ENCODE measurements at places on chromosomes 6 and 20.

DNA sequence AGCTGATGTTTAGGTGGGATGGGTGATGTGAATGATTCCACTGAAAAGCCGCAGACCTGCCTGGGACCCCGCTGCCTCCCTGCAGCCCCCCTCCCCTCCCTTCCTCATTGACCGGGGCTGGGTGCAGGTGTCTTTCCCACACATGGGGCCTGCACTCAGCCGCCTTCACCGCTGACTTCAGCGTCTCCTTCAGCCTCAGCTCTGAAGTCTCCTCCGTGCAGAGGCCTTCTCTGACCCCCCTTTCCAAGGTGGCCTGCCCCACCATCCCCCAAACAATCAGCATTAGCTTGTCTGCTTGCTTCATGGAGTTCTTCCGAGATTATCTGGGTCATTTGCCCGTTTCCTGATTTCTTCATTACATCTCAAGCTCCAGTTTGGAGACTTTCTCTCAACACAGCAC lies 140.7 kb downstream of the SMOC2 start:
- no peak for DNase-seq

DNA sequence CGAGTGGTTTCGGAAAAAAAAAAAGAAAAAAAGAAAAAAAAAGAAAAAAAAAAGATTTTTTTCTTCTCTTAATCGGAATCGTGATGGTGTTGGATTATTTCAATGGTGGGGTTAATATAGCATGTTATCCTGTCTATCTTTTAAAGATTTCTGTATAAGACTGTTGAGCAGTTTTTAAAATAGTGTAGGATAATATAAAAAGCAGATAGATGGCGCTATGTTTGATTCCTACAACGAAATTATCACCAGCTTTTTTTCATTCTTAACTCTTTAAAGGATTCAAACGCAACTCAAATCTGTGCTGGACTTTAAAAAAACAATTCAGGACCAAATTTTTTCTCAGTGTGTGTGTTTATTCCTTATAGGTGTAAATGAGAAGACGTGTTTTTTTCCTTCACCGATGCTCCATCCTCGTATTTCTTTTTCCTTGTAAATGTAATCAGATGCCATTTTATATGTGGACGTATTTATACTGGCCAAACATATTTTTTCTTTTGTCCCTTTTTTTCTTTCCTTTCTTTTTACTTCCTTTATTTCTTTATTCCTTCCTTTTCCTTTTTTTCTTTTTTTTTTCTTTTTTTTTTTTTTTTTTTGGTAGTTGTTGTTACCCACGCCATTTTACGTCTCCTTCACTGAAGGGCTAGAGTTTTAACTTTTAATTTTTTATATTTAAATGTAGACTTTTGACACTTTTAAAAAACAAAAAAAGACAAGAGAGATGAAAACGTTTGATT lies 3.6 kb downstream of the SOX4 start:
- no peak for DNase-seq

- no peak for DNase-seq
Observed at GRCh38 chr6:44560458-44561059, 173.1 kb downstream of the CDC5L start.

DNA sequence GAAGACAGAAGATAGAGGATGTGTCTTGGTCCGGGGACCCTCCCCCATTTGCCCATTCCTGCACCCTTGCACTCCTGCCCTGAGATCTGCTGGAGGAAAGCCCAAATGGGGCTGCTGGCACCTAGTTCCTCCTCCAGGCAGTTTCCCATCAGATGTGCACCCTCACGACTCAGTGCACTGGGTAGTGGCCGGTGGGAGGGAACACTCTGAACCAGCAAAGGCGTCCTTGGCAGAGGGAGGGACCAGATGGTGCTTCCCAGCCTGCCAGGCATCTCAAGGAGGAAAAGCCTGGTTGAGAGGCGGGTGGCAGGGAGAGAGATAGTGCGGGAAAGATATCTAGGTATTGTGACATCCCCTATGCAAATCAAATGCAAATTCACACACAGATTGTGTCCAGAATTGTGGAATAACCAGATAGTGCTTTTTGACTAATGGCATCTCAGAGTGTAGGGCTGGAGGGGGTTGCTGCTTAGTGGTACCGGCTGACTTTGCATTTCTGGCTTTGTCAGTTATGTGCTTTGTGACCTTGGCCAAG lies 19.5 kb downstream of the TMEM151B start:
- DNase-seq: no peak

GRCh38 chr6:22956029-22956681 lies 386.8 kb downstream of the HDGFL1 start:
- no peak for DNase-seq

GRCh38 chr6:169176361-169176991 lies 77.2 kb downstream of the THBS2 start:
- no peak for DNase-seq

GRCh38 chr6:5529015-5529414 lies 267.7 kb downstream of the FARS2 start:
- no peak for DNase-seq

DNA sequence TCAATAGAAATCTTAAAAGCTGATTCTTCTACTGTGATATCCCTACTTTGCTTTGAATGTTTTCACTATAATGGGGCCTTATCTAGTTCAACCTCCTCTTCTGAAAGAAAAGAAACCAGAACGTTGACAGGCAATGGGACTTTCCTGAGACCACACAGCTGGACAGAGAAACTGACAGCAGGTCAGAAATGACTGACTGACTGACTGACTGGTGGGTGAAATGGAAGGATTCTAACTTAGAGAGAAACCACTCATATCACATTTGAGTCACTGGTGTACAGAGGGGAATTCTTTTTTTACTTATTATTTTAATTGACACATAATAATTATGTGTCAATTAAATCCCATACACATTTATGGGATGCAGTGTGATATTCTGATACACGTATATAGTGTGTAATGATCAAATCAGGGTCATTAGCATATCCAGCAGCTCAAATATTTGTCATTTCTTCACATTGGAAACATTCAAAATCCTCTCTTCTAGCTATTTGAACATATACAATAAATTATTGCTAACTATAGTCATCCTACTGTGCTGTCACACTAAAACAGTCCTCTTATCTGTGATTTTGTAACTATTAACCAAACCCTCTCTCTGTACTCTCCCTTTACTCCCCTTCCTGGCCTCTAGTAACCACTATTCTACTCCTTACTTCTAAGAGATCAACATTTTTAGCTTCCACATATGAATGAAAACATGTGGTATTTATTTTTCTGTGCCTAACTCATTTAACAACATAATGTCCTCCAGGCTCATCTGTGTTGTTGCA lies 64.8 kb upstream of the NRSN1 start:
- DNase-seq: no peak

- DNase-seq: no peak
Observed at GRCh38 chr20:49792006-49792405, 20.6 kb upstream of the SLC9A8 start.

- no peak for DNase-seq
Observed at GRCh38 chr6:32271429-32271828, 47.6 kb upstream of the NOTCH4 start.

GRCh38 chr6:45988635-45989034 lies 27.0 kb downstream of the CLIC5 start:
- DNase-seq: no peak
